ENCODE measurements at places on chromosomes 5 and 9.

- DNase-seq, result no peak
Observed at GRCh38 chr5:17302106-17302505, 84.7 kb downstream of the BASP1 start.

DNA sequence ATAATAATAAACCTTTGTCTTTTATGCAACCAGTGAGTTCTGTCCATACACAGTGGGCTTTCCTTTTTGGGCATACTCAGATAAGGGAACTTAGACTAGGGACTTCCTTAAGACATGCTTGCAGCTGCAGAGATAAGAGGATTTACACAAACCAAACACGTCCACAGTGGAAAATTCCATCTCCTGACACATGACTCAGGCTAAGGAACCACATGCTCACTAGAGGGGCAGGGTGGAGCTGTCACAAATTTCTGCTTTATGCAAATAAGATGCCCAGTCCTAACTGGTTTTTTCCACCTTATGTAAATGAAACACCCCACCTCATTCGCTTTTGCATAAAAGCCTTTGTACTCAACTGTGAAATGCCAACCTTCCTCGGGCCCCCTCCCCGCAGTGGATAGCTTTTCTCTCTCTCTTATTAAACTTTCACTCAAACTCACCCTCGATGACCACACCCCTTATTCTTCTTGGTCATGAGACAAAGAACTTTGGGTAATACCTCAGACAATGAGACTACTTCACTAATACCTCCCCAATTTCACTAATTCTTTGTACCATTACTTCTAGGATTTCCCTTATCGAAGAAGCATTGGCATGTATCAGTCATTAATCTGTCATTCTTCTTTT, 170.3 kb upstream of the FTMT start:
- DNase-seq, result no peak

DNA sequence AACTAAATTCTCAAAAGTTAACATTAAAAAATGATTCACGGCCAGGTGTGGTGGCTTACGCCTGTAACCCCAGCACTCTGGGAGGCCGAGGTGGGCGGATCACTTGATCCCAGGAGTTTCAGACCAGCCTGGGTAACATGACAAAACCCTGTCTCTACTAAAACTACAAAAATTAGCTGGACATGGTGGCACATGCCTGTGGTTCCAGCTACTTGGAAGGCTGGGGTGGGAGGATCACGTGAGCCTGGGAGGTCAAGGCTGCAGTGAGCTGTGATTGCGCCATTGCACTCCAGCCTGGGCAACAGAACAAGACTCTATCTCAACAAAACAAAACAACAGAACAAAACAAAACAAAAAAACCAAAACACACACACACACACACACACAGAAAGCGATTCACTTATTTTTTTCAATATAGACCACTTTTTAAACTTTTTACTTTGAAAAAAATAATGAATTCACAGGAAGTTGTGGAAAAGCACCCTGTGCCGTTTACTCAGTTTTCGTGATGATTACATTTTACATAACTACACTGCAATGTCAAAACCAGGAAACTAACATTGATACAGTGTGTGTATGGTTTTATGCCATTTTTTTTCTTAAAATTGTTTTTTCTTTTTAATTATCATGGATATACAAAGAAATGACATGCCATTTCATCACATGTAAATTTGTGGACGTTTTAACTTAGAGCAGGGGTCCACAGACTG, 73.7 kb downstream of the TENT4A start:
- no peak for DNase-seq

DNA sequence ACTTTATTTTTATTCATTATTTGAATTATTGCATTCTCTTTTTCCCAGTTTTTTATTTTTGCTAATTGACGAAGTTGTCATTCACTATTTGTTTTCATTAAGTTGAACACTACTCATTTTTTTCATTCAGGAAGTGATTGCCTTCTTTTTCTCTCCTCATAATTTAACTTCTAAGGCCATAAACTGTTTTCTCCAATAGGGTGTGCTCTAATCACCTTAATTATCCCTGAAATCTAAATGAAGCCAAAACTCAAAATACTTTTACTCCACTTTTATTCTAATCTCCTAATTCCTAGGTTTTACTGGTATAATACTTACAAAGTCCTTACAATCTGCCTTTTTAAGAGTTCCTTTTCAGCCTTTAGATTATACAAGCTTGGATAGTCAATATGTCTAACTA, 2.9 kb upstream of the OR13C2 start:
- no peak for DNase-seq

DNA sequence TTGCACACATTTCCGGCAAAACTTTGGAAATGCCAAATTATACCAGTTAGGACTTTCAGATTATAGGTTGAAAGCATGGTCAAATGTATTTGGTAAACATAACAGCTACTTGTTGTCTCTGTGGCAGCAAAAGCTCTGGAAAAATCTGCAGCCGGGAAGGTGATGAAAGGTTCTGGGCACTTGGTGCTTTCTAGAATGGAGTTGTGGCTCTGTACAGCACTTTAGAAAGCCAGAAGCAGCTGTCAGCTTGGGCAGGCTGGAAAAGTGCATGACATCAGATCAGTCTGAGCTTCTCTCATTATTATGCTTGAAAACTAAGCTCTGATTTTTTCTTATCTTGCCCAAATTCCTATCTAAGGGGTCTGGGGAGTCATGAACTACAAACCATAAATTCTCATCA, 118.6 kb upstream of the MAST4 start:
- no peak for DNase-seq

GRCh38 chr5:175805256-175806011, 65.9 kb upstream of the CPLX2 start:
- no peak for DNase-seq

GRCh38 chr5:149161026-149161687, 19.9 kb downstream of the ABLIM3 start:
- no peak for DNase-seq

GRCh38 chr9:70121818-70122436, 78.3 kb downstream of the MAMDC2 start:
- DNase-seq, result no peak

DNA sequence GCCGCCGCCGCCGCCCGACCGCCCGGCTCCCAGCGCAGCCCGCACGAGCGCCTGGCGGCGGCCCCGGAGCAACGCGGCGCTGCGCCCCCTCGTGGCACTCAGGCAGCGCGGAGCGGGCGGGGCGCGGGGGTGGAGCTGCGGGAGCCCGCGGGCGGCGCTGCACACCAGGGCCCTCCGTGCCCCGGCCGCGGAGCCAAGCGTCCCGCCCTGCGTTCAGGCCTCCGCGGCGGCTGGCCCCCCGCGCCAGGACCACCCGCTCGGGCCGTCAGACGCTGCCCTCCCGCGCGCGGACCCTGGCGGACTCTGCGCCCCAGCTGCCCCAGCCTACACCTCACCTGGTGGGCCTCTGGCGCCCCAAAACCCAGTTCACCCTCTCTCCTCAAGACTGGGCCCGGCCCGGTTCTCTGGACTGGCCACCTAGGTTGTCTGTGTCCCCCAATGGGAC, at the start of gene RASGEF1C:
TSS of gene RASGEF1C (minus strand) at position 75 of the 445 bp plus-strand sequence. CDS start 71,159 bp downstream, outside the sequence.
- peak; percentile 48 for DNase-seq
